CD4-positive, alpha-beta T cell treated with Interleukin-6 at 100 ng/mL for 8 hours (primary cell): ENCODE measurements at places on chromosomes 6 and 20.

GRCh38 chr20:39878809-39879208 lies 810.2 kb downstream of the MAFB start:
- DNase-seq = no peak

GRCh38 chr6:72757926-72758325 lies 136.1 kb downstream of the KCNQ5 start:
- DNase-seq = no peak

DNA sequence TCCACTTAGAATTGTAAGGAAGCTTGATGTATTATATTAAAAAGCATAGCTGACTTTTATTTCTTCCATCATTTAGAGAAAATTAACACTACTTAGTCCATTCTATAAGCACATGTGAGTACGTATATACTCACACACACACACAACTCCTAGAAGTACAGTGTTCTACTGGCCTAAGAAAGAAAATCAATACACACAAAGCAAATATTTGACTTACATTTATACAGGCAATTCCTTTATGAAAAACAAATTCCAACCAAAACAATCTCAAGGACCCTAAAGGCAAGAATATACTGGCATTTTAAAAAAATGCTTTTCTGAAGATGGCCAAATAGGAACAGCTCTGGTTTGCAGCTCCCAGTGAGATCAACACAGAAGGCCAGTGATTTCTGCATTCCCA lies 71.9 kb downstream of the NRSN1 start:
- no peak for DNase-seq

- DNase-seq = peak; percentile 48
These were observed 17.4 kb upstream of the TBC1D22B start for GRCh38 chr6:37239950-37240713.

DNA sequence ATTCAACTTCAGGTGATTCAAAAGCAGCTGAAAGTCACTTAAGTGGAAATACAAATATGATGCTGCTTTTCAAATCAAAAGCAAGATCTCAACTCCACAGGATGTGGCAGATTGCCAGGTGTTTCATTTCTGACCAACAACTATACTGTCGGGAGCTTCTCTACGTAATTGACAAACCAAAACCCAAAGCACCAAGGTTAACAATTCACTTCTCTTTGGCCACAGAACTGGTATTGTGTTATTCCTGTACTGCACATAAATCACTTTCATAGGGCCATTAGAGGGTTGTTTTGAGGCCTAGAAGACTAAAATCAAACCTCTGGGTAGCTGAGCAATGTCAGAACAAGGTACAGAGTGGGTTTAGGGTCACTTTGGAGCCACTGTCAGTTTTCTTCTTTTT lies 169.7 kb downstream of the HAO1 start:
- DNase-seq = no peak

GRCh38 chr6:124396361-124396760 lies 565.9 kb upstream of the RNF217 start:
- no peak for DNase-seq

- no peak for DNase-seq
These were observed 64.9 kb upstream of the AFDN start for GRCh38 chr6:167761794-167762258.

DNA sequence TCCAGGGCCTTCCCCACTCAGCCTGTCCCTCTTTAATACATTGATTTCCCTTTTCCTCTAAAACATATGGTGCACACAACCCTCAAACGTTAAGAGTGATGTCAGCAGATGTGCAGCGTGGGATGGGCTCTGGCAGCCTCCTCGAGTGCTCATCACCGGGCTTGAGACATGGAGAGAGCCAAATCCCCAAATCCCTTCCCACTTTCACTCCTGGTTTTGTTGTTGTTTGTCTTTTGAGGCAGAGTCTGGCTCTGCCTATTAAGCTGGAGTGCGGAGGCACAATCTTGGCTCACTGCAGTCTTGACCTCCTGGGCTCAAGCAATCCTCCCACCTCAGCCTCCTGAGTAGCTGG lies 5.8 kb upstream of the PLTP start:
- DNase-seq = no peak

- no peak for DNase-seq
These were observed 79.5 kb downstream of the ATP9A start for GRCh38 chr20:51688600-51689244.

DNA sequence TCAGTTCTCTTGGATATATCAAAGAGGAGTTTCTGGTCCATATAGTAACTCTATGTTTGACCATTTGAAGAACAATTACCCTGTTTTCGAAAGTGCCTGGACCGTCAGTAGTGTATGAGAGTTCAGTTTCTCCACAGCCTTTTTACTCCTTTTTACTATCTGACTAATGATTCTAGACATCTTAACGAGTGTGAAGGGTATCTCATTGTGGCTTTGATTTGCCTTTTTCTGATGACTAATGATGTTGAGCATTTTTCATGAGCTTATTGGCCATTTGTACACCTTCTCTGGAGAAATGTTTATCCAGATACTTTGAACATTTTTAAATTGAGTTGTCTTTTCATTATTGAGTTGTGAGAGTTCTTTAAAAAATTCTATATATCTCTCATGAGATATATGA lies 114.9 kb upstream of the ATXN1 start:
- DNase-seq = no peak

DNA sequence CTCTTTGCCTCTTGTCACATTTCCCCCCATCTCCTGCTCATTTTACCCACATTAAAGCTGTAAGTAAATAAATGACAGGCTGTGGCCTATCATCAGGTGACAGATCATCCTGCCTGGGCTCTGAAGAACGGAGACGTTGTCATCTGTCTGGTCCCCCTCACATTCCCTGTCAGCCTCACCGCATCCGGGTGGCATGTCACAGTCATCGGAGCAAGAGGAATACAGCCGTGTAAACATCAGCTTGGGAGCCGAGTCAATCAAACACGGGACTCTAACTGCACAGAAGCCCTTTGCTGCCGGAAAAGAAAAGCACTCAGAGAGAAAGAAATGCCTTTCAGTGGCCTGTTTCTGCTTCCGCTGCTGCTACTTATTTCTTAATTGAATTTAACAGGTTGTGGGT lies 371.9 kb upstream of the ID4 start:
- DNase-seq = no peak

GRCh38 chr20:23091721-23092383 lies 5.7 kb upstream of the CD93 start:
- no peak for DNase-seq

DNA sequence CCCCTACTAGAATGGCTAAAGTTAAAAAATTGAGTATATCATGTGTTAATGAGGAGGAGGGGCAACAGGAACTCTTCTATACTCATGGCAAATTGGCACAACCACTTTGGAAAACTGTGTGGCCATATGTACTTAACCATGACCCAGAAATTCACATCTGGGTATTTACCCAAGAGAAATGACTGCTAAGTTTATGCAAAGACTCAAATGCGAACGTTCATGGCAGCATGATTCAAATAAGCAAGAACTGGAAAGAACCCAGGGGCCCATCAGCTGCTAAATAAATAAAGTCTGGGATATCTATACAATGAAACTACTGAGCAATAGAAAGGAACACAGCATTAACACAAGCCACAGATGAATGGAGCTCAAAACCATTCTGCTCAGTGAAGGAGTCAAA lies 107.6 kb downstream of the MYLK4 start:
- no peak for DNase-seq

DNA sequence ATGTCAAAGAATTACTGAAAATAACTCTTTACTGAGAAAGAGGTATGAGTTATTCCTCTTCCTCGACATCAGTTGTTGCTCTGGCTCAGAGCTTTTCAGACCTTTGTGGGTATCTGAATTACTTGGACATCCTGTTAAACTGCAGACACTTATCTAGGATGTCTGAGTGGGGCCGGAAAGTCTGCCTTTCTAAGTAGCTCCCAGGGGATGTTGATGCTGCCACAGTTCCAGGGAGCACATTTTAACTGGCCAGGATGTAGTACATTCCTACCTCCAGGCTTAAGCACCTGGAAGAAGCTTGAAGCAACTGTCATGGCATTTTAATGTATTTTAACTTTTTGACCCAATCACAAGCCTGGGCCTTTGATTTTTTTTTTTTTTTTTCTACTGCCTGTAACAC lies 265.8 kb upstream of the PLCB4 start:
- no peak for DNase-seq

DNA sequence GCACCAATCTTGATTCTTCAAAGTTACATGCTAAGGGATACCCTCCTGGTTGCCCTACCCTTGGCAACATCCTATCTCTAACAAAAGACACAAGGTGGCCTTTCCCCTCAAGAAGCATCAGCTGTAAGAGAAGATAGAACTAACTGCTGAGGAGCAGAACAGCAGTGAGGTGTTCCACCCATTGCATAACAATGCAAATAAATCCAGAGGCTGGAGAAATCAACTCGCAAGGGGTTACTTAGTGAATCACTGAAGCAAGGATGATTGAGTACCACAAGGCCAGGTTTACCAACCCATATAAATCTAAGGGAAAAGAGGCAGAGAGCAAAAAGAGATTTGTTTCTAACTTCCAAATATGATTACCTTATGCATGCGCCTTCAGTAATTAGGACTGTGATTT lies 36.7 kb downstream of the F13A1 start:
- DNase-seq = no peak

DNA sequence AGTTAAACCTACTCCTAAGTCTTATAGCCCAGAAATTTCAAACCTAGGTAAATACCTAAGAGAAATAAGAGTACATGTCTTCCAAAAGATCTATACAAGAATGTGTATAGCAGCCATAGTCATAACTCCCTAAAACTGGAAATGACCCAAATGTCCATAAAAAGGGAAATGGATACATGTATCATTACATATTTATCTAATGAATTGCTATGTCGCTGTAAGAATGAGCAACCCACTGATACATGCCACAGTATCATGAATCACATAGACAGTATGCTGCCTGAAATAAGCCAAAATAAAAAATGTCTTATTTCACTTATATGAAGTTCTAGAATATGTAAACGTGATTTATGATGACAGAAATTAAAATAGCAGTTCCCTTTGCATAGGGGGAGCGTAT lies 679.5 kb downstream of the MAFB start:
- no peak for DNase-seq

DNA sequence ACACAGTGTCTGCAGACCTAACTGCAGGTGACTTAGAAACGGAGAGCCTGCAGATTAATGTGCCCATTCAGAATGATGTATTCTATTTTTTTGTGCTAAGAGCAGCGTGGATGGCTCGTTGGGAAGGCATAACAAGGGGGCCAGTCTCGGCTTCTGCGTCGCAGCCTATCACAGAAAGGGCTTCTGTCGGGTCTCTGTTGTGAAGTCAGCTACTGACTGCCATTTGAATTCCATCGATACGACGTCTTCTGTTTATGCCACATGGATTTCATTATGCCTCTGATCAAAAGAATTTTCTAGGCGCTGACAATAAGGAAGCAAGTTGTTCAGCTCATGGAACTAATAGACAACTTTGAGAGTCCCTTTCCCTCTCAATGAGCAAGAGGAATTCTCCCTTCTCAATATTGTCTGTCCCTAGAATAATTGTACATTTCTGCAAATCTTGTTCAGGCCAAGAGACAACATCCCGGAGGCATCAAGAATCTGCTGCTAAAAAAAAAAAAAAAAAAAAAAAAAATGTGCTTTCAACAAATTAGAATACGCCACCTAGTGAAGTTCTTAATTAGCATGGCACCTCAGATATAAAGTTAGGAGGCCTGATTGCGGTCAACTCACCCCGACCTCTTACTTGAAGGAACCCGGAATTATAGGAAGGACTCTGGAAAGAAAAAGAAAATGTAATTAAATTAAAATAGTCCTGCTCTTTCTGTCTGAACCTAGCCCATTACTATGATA lies 223.9 kb downstream of the TSHZ2 start:
- no peak for DNase-seq

GRCh38 chr20:63696306-63696627 lies 185 bp upstream of the TNFRSF6B start:
- no peak for DNase-seq

- DNase-seq = no peak
These were observed 3.9 kb upstream of the KCNS1 start for GRCh38 chr20:45104786-45105185.

DNA sequence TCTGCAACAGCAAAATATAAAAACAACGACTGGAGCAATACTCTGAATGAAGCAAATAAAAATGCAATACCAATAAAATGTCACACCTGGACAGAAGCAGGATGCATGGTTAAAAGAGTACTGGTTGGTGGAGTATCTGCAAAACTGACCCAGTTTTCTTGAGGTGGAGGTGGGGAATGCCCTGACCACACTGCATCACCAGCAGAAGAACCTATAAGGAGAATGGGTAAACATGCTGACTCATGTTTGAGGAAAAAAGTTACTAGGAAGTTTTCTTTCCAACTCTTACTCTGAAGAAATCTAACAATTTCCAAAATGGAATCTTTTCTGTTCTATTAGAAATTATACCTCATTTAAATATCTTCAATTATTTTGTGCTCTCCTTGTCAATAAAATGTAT lies 43.6 kb downstream of the REPS1 start:
- peak; percentile 11 for DNase-seq

DNA sequence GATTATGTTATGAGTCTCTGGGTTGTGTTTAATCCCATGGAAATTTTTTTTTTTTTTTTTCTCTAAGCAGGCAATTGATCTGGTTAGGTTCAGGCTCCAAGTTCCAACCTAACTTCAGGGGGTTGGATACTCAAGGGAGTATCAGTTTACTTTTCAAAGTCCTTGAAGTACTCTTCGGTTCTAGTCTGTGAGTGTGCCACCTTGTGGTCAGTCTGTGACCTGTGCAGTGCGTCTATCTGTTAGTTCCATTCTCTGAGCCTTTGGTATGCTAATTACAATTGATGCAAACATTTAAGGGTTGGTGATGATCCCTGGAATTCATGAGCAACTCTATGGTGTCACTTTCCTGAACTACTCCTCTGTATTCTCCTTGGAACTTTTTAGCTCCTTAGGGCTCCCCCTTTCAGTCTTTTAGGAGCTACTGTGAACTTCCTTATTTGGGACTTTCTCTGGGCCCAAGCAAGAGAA lies 342.0 kb downstream of the SOX4 start:
- no peak for DNase-seq

DNA sequence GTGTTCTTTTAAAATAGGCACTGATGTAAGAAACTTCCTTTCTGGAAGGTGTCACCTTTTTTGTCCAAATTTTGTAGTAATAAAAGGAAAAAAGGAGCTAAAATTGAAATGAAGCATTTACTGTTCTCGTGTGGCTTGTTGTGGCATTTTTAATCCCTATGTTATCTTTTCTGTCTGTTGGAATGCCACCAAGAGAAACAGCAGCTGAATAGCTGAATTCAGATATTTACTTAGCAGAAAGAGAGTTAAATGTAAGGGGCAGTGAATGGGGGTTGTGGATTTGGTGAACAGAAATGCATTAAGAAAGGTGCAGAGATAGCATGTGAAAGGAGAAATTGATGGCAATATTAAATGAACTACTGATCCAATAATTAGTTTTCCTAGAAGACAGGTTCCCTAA lies 573.6 kb upstream of the EPHA7 start:
- DNase-seq = no peak

- peak; percentile 72 for DNase-seq
These were observed 888 bp downstream of the SLC17A5 start for GRCh38 chr6:73652637-73653570.
